ENCODE measurements at places on chromosomes 12 and 14.

DNA sequence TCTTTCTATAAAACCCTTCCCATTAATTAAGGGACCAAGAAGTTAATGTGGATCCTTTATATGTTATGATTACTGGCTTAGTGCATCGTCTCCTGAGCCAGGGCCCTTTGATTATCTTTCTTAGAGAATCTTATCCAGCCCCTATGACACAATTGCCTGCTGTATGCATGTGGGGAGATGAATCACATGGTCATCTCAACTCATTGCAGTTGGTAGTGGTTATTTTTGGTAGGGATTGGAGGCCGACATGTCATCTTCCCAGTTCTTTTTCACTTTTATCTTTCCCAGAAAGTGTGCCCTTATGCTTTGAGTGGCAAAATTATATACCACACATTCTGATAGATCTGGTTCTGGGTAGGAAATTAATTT lies 26.0 kb downstream of the ZNF664 start:
- DNase-seq: no peak

DNA sequence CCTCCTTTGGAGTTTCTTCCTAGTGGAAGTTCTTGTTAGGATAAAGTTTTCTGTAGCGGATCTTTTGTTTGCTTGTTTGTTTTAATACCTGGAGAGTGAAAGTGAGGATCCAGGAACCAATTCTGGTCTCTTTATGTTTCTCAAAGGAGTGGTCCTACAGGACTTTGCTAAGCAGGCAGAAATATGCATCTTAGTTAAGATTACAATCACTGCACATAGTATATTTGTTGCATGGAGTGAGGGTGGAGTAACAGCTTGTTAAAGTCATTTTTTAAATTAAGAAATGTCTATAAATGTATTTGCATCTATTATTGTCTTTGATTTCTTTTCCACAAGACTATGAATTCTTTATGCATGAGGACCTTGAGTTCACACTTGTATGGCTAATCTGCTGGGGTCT lies 76.7 kb downstream of the DRAM1 start:
- DNase-seq: no peak

- DNase-seq: no peak
Measured at GRCh38 chr14:37901978-37902377, 305.7 kb upstream of the SSTR1 start.

GRCh38 chr14:99807413-99808153 lies 14.4 kb downstream of the EML1 start:
- no peak for DNase-seq

DNA sequence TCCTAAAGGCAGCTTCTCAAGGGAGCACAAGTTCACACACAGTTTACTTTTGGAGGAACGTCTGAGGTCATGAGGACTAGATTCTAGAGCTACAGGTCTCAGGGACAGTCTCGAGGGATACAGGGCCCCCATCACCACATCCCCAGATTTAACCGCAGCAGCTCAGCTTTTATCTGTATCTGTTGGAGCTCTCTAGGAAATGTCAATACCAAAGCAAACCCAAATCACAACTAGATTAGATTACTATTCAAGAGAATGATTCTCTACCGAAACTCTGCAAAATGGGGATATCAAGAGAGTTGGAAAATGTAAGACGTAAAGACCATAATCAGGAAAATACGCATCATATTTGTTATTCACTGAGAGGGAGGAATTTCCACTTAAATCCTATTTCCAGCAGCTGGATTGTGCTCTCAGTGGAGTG lies 4.0 kb upstream of the MYRFL start:
- DNase-seq: no peak

DNA sequence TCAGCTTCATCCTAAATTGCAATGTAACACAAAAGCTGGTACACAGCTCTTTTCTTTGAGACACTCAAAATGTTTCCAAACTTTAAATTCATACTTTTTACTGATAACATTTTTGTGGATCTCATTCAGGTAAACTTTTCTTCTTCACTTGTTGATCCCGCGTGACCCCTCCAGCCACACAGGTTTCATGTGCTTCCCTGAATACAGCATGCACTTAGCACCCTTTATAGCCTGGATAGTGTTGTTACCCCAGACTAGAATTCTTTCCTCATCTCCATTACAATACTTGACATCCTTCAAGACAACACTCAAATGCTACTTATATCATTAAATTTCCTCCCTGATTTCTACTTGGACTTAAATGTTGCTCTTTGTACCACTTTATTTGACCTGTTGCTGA lies 373.4 kb downstream of the RAD51B start:
- no peak for DNase-seq

GRCh38 chr12:82862876-82863649 lies 176.4 kb downstream of the TMTC2 start:
- peak; percentile 27 for DNase-seq

DNA sequence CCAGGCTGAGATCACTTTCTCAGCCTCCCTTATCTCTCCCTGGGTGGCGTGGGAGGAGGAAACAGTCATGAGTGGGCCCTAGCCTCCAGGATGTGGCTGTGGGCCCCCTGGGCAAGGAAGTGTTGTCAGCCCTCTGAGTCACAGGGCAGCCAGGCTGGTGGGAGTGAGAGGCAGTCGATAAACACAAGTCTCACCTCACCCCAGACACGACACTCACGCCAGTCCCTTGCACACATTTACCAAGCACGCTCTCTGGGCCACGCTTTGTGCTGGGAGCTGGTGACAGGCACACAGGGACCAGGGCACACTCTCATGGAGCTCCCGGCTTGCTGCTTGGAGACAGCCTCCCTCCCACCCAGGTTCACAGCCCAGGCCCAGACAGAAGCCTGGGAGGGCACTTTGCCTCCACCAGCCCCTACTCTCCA lies 1.9 kb upstream of the KRT79 start:
- DNase-seq: no peak

DNA sequence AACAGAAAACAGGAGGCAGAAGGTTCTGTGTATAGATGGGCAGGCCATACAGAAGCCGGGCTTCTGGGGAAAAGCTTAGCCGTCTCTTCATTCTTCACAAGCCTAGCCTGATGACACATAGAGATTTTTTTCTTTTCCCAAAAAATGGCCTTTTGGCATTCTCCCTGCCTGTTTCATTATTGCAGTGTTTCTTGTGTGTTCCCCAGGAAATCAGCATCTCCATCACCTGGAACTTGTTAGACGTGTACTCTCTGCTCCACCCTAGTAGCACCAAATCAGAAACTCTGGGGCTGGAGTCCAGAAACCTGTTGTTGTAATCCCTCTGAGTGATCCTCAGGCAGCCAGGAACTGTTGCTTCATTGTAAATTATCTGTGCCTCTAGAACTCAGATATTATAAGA lies 388.1 kb downstream of the CCDC91 start:
- no peak for DNase-seq

DNA sequence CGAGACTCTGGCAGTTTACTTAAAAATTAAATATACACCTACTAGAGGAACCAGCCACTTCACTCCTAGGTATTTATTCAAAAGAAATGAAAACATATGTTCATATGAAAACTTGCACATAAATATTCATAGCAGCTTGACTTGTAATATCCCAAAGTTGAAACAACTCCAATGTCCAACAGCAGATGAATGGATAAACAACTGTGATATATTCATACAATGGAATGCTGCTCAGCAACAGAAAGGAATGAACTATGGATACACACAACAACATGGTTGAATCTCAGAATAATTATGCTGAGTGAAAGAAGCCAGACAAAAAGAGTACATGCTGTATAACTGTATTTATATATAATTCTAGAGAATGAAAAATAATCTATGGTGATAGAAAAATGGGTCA lies 53.4 kb upstream of the DACT1 start:
- DNase-seq: no peak

GRCh38 chr14:58870961-58871360 lies 233.2 kb downstream of the DACT1 start:
- no peak for DNase-seq

- DNase-seq: no peak
Measured at GRCh38 chr12:94198872-94199271, 50.5 kb downstream of the PLXNC1 start.

- DNase-seq: no peak
Measured at GRCh38 chr12:18690653-18691052, 47.2 kb downstream of the PLCZ1 start.

DNA sequence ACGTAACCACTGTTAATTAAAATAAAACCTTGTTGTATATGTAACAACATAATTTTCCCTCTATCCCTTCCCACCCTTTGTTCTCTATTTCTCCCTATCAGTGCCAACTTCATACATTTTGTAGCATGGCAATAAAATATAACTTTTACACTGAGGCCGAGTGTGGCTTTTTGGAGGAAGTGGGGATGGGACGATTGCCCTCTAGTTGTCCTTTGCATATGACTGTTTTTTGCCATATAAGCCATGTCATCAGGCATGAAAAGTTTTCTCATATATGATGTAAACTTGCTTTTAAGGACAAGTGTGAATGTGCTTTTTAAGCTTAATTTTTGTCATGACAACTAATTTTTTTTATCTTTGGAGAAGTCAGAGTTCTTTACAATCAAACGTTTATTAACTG lies 6.2 kb upstream of the CCT2 start:
- DNase-seq: no peak

GRCh38 chr12:57716305-57716704 lies 22.2 kb downstream of the AGAP2 start:
- DNase-seq: no peak

DNA sequence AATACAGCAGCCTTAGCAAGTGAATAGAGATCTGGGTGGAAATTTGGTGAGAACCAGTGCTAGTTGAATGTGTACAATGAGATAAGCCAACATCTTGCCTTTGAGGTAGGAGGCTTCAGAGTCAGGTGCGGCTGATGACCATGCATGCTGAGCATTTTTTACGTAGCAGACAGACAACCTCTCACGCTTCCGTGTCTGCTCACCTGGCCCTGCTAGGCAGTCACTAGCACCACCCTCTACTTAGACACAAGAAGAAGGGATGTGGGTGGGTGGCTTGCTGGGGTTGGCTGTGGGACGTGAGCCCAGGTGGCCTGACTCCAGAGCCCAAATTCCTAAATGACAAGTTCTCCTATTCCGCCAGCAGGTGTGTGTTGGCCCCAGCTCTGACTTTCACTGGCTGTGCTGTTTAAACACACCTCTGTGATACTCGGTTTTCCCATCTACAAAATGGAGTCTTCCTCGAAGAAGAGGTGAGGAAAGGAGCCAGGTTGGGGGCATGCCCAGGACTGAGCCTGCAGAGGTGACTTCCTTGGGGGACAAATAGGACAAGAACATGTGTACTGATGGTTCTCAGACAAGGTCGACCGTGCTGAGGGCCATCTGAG lies 57.8 kb upstream of the BCL11B start:
- no peak for DNase-seq

DNA sequence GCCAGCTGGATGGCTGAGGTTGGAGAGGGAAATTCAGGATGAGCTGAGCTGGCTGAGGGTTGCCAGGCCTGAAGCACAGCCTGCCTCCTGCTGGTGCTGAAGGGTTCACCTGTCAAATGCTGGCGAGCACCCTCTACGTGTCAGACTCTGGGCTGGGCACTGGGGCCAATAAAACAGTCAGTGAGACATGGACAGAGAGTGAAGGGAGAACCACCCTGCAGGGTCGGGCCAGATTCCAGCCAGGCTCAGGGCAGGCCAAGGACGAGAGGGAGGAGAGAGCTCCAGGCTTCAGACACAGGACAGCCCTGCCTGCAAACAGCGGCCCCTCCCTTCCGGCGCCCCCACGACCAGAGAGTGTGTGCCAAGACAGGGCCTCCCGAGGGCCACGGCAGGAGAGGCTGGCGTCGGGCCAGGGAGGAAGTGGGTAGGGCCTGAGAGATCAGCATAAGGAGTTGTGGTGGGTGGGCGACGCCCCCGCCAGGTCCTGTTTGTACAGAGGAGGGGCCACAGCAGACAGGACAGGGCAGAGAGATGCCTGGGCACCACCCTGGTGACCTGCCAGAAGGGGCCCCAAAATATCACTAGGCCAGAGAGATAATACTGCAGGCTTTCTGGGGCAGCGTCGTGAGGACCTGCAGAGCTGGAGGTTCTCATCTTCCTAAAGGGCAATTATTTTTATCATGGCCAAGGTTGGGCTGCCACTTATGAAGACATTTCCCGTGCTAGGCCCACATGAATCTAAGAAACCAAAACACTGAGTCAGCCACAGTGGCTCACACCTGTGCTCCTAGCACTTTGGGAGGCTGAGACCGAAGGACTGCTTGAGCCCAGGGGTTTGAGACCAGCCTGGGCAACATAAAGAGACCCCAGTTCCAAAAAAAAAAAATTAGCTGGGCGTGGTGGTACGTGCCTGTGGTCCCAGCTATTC lies 73.1 kb upstream of the GPR68 start:
- peak; percentile 88 for DNase-seq

GRCh38 chr14:58788655-58789503 lies 151.1 kb downstream of the DACT1 start:
- no peak for DNase-seq

GRCh38 chr12:32069071-32069470 lies 37.6 kb upstream of the BICD1 start:
- no peak for DNase-seq

- no peak for DNase-seq
Measured at GRCh38 chr12:92289629-92290349, 144.1 kb upstream of the BTG1 start.

DNA sequence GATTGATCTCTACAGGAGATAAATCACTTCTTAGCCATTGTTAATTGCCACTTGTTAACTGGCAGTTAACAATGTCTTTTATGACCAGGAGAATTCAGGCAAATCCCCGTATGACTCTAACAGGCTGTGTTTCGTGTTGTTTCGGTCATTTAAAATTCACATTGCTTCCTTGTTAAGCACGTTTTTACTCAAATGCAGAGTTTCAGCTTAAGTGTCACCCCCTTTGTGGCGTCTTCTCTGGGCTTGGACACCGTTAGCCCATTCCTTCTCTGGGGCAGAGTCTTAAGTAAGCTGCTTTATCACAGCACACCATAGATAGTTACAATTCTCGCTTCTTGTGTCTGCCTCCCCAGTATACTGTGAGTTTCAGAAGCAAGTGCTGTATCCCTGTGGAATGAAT lies 205.4 kb downstream of the EPS8 start:
- DNase-seq: no peak

DNA sequence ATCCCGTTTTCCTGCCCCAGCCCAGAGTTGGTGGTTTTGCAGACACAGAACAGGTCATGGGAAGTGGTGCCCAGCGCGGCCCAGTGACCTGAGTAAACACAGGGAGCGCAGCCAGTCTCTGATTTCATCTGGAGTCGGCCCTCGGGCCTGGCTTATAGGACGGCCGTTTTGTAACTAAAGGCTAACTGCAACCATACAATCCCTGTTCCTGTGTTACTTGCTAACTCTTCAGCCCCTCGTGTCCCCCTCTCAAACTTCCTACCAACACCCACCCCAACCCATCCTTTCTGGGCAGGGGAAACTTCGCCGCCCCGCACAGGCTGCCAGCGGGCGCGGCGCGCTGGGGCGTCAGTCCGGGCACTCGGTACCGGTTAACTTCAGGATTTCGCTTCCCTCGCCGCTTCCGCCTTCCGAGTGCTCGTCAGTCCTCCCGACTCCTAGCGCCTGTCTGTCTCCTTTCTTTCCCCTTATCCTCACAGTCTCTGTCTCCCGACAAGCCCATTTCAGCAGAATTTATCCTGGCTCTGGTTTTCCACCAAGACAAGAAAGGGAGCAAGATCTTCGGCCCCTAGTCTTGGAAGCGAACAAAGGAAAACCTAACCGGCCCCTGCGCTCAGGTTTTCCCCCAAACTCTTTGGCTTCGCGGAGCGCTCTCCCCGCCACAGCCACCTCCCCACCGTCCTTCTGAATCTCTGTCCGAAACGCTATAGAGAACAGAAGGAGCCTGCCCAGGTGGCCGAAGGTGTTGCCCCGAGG lies 2.0 kb downstream of the SIX1 start:
- no peak for DNase-seq

All from LNCaP clone FGC (cell line).